ENCODE measurements at places on chromosomes 13 and 19.

DNA sequence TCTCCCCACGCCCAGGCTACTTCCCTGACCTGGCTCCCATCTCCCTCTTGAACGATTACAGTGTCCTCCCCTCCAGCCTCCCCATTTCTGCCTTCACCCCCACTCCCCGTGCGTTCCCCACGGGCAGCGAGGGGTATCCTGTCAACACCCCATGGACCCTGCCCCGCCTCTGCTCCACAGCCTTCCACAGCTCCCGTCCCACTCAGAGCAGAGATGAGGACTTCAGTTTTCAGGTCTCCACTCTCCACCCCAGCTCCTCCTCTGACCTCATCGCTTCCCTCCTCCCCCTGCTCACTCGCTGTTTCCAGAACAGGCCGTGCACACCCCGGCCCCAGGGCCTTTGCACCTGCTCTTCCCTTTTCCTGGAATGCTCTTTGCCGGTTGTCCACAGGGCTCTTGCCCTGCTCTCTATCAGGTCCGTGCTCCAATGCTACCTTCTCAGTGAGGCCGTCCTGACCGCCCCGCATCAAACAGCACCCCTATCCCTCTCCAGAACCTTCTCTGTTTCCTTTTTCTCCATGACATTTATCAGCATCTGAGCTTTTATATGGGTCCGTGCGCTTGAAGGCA, 15.0 kb downstream of the LRRC4B start:
- no peak for DNase-seq

- DNase-seq, result no peak
These were observed 10.8 kb upstream of the PRKD2 start for GRCh38 chr19:46727757-46728156.

- DNase-seq, result no peak
These were observed 104.5 kb downstream of the FRY start for GRCh38 chr13:32136061-32136460.

DNA sequence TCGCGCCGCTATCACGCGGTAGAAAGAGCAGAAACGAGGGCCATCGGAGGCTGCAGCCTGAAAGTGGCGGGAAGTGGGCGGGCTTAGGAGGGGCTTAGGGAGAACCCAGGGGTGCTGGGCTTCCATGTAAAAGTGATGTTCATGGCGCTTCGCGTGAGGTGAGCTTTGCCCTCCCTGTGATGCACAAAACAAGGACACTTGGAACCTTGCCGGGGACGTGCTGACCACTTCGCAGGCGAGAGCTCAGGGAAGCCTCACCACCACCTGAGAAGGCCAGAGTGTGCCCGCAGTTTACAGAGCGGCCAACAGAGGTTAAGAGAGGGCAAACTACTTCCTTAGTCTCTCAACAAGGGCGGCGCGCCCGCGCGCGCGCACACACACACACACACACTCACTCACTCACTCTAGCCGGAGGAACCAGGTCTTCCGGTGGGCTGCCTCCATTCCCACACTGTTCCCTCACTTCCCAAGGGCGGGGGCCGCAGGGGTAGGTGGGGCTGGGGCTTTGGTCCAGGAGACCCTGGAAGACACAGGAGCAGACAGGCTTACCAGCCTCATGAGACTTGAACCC, 651 bp downstream of the GAPDHS start:
- DNase-seq, result no peak

DNA sequence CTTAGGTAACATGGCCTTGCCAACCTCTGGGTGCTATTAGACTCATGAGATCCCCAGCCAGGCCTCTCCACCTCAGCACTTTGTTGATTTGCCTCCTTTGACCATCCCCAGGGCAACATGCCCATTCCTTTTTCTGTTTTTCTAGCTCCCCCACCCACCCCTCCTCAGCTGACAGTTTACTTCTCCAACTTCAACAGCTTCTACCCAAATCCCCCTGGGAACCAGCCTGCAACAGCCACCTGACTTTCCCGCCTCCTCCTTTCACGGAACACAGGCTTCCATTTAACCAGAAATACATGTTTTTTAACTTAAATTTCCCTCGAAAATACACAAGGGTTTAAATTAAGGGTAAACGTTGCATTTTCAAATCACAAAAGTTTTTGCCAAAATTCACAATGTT, 117.3 kb downstream of the DLEU7 start:
- no peak for DNase-seq

- DNase-seq, result no peak
These were observed 60.9 kb downstream of the SMARCA4 start for GRCh38 chr19:11021760-11022144.

DNA sequence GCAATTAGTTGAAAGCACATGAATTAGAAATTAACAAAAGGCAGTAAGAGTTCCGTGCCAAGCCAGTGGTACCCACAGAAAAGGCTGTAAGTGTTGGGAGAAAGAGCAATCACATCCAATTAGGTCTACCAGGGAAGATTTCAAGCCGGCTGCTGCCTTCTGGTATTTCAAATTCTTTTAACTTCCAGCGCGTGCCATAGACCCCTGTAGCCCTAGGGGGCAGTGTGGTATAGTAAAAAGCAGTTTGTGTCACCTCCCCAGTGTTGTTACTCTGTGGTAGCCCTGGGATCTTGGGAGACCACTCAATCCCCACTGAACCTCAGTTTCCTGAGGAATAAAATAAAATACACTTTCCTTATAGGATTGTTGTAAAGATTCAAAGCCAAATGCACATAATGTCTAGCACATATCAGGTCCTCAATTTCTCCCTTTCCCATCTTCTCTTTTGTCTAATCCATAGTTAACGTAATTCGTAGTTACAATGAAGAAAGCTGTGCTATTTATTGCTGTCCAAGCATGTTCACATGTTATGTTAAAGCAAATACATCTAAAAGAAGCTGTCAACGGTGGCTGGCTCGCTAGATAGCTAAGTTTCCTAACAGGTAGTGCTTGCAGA, 230.2 kb downstream of the TDRD3 start:
- no peak for DNase-seq

DNA sequence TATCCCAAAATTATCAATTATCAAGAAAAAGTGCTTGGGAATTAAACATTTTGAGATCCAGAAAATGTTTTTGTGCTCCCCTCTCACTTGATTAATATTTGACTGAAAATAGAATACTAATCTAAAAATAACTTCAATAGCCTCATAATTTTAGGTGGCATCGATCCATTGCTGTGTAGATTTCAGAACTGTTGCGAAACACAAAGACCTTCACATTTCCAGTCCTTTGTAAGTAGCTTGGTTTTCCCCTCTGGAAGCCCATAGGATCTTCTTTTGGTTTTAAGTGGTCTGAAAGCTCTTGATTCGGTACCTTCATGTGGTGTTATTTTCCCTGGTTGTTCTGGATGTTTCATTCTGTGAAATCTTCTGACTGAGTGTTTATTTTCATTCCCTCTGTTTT, 176.5 kb downstream of the NUFIP1 start:
- no peak for DNase-seq

DNA sequence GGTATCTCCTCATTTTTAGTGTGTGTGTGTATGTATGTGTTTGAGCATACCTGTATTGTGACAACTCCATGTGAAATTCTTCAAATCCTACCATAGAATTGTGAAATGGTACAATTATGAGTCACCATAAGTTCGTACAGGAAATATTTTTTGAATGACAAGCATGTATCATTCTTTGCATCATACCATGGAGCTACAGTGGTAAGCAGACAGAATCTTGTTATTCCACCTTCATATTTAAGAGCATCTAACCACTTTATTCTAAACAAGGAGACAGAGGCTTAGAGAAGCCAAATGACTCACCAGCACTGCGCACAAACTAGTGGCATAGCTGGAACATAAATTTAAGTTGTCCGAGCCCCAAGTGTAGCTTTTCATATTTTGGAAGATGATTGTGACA, 4.5 kb upstream of the EPSTI1 start:
- DNase-seq, result no peak

DNA sequence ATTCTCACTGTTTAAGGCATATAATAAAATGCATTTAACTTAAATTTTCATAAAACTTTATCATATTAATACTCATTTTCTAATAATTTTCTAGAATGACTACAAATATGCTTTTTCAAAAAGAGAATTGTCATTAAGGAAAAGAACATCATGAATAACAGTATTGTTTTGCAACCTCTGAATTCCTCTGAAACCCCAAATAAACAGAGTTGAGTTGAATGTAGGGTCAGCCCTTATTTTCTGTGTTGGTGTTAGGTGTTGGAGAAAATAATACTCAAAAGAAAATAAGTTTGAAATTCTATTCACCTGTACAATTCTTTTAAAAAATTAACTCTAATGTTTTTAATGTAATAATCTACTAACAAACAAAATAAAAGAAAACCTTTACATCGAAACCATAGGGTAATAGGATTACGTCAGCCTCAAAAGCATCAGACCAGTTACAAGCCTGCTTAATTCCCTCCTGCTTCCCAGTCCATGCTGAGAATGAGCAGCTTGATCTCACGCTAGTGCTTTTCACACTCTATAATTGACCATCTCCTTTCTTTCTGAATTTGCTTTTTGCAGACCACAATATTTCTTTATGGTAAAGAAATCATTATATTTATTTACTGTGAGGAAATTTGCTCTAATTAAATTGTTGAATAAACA, 160.9 kb downstream of the PCDH9 start:
- no peak for DNase-seq

DNA sequence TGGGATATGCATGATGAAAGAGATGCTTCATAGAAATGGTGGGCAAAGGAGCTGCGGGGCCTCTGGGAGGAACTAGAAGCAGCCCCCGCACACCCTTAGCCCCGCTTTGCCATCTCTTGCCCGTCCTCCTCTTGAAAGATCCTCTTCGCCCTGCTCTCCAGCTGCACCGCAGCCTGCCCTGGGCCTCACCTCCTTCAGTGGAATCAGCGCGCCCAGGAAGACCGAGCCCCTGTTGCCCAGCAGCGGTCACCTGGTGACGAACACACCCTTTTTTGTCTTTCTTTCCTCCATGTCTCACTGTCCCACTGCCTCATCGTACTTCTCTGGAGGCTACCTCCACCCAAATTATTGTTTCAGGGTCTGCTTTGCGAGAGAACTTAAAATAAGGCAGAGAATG, 807.6 kb downstream of the UQCRFS1 start:
- DNase-seq, result no peak

DNA sequence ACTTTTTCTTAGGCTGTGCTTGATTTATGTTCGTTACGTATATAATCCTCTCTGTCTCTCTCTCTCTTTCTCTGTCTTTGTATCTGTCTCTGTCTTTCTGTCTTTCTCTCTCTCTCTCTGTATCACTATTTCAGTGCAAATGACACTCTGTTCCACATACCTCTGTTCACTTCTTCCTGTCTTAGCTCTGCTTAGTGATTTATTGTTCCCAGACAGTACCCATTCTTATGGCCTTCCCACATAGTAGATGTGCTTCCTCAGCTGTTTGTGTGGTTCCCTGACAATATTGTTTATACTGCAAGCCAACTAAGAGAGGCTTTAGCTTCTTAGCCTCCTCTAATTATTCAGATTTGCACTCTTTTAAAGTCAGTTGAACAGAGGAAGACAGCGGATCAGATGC, 1244.2 kb downstream of the DIAPH3 start:
- no peak for DNase-seq

GRCh38 chr19:43331435-43332010, 22.0 kb upstream of the CD177 start:
- no peak for DNase-seq

GRCh38 chr13:77477299-77477848, 58.1 kb upstream of the SCEL start:
- DNase-seq, result no peak

- DNase-seq, result no peak
These were observed 209.1 kb downstream of the DIAPH3 start for GRCh38 chr13:59954601-59955000.

- DNase-seq, result no peak
These were observed 25.0 kb downstream of the KLF2 start for GRCh38 chr19:16349551-16350152.

DNA sequence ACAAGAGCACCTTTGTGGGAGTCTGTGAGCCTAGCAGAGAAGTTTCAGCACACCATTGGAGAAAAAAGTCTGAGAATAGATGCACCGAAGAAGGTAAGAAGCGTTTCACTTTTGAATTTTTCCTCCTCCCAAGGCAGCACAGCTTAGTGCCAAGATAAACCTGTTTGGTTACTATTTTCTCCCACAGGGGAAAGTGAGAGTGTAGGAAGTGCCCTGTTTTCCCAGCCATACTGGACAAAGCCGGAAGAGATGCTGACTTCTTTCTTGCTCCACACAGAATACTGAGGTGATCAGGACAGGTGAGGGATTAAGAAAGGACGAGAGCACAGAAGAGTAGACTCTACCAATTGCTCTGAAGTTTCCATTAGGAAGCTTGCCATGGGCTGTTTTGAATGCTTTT, 1011.0 kb upstream of the MIR17HG start:
- no peak for DNase-seq

- DNase-seq, result no peak
These were observed 592 bp downstream of the CLPTM1 start for GRCh38 chr19:44955505-44956439.

- DNase-seq, result no peak
These were observed 144.1 kb upstream of the TMTC4 start for GRCh38 chr13:100818711-100819110.

GRCh38 chr19:15812060-15812722, 3.3 kb downstream of the OR10H1 start:
- no peak for DNase-seq

DNA sequence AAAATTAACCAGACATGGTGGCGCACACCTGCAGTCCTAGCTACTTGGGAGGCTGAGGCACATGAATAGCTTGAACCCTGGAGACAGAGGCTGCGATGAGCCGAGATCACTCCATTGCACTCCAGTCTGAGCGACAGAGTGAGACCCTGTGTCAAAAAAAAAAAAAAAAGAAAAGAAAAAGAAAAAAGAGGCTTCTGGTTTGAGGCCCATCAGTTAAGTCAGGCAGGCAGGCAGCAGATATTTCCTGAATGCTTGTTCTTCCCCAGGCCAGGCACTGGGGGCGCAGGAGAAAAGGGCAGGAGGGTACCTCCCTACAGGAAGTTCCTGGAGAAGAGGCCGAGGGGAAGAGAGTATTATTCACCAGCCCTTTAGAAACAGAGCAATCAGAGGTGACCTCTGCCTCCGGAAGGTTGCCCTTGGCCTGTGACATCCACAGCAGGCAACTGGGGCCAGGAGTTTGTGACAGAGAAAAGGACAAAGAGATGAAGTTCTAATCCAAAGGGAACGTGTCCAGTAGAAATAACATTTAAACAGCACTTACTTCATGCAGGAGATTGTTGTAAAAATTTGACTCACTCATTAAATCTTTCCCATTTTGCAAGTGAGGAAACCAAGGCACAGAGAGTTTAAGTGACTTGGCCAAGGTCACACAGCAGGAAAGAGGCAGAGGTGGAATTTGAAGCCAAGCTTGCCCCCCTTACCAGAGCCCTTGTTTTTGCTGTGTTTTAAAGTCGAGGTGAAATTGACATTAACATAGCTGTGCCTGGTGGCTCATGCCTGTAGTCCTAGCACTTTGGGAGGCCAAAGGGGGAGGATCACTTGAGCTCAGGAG, 4.3 kb upstream of the RLN3 start:
- no peak for DNase-seq

DNA sequence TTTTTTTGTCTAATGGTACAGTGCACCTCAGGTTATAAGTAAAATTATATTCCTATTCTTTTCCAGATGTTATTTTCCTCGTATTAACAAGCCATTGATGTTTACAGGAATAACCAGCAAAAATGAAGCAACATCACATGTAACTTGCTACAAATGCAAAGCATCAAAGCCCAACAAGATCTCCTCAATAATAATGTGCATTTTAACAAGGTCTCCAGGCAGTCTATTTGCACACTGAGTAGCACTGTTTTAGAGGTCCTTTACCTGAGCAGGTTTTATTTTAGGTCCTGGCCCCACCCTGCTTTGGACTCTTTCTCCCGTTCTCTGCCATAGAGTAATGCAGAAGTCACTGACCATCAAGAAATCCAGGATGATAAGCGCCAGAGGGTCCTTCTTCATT, 298.4 kb downstream of the FGF14 start:
- no peak for DNase-seq

- no peak for DNase-seq
These were observed 4.0 kb downstream of the TFDP1 start for GRCh38 chr13:113588394-113589111.
